Fibroblast of skin of left quadriceps (primary cell): ENCODE measurements at places on chromosomes 1 and 21.
A peak's percentile ranks its signal among the peaks of the same experiment; 100 is the strongest.

DNA sequence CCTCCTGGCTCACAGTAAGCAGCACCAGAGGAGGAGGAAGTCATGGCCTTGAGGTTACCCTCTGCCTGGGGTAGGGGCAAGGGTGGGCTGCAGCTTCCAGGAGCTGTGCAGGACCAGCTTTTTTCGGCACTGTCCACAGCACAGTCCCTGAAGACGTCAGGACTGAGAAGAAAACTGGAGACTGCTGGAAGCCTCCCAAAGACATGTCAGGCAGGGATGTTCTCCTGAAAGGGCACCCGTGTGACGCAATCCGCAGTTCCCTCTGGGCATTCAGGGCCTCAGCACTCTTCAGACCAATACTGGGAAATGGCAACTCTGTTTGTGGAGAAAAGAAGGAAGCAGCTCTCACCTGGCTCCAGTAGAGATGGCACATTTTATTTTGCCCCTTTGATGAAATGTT is 64.8 kb upstream of the TENT5C start:
- no peak for DNase-seq

DNA sequence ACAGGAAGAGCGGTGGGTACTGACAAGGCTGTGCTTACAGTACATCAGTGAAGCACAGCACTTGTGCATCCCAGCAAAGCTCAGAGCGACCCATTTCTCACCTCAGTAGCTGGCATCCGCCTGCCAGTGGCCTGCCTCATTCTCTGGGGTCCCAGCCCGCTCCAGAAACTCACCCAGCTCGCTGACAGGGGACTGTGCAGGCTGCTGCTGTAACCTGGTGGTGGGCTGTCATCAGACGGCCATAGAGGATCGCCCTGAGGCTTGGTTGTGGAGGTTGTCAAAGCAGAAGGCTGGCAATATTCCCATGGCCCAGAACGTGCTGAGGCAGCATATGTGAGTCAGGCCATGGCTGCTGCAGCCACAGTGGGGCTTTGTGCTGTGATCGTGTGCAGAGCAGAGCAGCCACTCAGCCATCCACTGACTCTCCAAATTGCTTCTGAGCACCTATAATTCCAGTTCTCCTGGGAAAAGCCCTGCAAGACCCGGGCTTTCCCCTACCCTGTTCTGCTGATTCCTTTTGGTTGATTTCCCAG is 13.6 kb upstream of the GPR137B start:
- DNase-seq, result no peak

- peak; percentile 60 for DNase-seq
Observed at GRCh38 chr1:243713470-243714186, 136.4 kb downstream of the AKT3 start.

DNA sequence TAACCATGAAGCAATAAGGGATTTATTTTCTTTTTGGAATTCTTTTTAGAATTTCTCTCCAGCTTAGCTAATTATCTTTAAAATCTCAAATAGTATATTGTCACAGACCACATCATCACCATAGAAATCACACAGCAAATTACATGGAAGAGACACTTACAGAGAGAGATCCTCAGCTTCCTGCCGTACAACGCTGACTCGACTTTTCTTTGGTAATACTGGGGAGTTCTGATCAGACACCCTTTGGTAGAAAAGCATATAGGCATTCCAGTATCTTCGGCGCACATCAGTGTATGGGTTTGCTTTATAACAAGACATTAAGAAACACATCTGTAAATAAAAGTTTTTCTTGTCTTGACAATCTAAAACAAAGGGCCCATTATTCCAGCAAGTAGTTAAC is 55.7 kb downstream of the PCSK9 start:
- DNase-seq, result no peak

- DNase-seq, result no peak
Observed at GRCh38 chr1:201715801-201716741, 112.9 kb upstream of the IPO9 start.

DNA sequence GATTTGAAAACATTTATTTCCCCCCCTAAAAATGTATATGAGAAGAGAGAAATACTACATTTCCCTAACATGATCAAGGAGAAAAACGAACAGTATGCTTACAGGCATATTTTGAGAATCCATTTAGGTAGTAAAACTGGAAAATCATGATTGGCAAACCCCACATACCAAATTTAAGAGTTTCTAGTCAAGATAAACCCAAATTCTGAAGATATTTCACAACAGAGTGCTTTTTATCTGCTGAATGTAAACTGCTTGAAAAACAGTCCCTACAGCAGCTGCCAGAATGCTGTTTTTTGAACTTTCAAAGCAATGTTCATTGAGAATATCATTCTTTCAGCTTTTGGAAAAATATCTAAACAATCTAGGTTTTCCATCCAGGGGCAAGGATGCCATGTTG is 31.0 kb downstream of the ASH1L start:
- DNase-seq, result no peak

GRCh38 chr1:192809307-192810252 is 741 bp downstream of the RGS2 start:
- no peak for DNase-seq

DNA sequence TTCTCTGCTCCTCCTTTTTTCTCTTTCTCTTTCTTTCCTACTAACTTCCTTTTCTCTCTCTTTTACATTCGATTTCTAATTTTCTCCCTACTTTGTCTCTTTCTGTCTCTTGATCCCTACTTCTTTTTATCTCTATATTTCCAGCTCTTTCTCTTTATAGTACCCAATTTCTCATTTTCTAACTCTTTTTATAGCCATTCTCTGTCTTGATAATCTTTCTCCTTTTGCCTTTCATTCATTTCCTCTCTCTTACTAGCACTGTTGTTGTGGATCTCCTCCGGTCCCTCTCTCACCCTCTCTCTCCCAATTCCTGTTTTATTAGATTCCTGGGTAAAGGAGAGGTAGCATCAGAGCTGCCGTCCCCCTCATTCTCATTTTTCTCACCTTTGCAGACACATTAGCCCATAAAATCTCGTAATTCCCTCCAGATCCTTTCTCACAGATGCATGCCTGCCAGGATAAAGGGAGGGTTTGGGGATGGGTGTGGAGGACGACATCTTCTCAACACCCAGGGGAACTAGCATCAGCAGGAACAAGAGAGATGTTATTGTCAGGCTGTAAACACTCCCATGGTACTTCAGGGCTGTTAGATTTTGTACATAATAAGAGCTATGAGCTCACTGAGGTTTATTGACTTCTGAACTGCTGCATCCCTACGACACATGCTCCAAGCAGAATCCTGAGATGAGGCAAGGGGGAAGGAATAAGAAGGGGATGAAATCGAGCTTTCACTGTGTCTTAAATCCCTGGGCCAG is 159.0 kb upstream of the GALNT2 start:
- DNase-seq, result no peak

DNA sequence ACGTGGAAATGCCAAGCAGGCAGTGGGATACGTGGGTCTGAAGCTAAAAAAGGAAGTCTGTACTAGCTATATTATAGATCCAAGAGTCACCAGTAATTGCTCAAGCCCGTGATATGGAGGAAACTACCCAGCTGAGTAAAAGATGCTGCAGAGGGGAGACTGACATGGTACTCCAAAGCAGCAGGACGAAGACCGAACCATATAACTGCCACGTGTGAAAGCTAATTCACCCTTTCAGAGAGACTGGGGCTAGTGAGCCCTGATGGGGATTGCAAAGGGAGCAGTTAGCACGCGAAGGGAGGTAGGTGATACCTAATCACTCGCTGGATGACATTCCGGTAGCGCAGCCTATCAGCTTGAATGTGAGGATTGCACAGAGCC is 316 bp downstream of the AP4B1 start:
- DNase-seq, result no peak

GRCh38 chr21:28333578-28334075 is 659.0 kb downstream of the LTN1 start:
- DNase-seq, result peak; percentile 67

DNA sequence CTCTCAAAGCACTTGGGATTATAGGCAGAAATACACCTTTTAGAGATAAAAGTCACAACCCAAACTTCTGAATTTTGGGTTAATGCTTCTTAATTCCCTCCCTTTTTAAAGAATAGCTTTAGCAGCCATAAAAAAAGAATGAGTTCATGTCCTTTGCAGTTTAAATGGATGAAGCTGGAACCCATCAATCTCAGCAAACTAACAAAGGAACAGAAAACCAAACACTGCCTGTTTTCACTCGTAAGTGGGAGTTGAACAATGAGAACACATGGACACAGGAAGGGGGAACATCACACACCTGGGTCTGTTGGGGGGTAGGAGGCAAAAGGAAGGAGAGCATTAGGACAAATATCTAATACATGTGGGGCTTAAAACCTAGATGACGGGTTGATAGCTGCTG is 55.8 kb downstream of the SLC27A3 start:
- no peak for DNase-seq

DNA sequence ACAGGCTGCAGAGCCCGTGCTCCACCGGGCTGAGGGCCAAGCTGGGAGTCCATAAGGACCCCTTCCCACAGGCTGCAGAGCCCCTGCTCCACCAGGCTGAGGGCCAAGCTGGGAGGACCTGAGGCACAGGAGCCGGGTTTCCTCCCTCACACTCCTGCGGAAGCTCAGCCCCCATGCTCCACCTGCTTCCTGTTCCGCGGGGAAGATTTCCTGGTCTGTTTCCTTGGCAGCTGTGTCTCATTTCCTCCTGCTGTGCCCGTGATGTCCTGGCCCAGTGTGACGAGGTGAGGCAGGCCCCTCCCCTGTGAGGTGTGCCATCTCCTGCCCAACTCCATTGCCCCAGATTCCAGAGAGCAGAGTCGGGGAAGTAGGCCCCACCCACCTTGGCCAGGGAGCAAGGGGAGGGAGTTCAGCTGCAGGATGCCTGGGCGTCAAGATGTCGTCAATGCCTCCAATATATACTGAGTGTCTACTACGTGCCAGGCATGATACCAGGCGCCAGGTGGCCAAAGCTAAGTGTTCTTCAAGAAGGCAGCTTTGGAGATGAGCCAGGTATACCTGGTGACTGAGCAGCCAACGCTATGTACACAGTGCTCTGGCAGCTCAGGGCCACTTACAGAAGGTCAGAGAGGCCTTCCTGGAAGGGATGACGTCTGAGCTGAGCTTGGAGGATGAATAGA is 58.8 kb downstream of the NAV1 start:
- no peak for DNase-seq

DNA sequence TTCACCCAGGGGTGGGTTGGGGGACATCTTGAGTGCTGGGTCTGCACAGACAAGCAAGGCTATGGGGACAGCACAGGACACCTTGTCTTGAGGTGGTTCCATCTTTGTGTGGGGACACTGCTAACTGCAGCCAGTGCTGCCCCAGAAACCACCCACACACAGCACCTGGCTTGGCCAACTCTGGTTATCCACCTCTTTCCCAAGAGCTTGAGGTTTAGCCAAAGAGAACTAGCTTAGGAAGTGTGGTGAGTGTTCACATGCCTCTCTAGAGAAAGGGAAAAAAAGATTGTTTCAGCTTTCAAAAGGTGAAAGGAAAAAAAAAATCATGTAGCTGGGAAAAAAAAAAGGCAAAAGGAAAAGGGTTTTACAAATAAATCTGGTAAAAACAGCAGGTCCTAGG is 32.4 kb downstream of the BCAR3 start:
- no peak for DNase-seq

- DNase-seq, result no peak
Observed at GRCh38 chr1:201049248-201049831, 25.8 kb upstream of the KIF21B start.

DNA sequence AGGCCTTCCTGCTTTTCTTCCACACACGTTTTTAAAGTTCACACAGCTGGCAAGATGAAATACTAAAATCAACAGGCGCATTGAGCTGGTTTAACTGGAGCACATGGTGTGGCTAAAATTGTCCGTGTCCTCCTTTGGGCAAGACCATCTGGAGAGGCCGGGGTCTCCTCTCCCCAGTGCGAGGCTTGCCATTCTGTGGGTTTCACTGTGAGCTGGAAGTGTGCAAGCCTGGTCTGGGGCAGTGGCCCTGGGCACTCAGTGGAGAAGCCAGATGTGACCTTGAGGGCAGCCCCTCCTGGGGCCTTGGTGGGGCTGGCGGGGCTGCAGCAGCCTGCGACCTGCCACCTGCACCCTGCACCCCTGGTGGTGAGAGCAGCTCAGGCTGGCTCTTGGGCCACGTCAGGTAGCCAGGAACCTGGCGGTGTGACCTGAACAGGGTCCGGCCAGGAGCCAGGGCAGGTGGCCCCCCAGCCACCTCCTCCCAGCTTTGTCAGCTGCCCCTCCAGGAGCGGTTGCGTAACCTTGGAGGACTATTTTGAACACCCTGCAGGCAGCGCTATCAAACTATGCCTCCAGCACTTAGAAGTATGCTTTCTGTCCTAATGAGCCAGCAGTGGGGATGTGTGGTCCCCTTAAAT is 52.4 kb downstream of the SLC37A1 start:
- DNase-seq, result no peak
